Activated CD4-positive, alpha-beta T cell treated with anti-CD3 and anti-CD28 coated beads, Interleukin-2, Interleukin-4, amounts not matched to agents 100 ng/mL and 50 ng/mL, durations not matched to agents 16 hours and 8 hours (primary cell): ENCODE measurements at places on chromosomes 12 and 14.

DNA sequence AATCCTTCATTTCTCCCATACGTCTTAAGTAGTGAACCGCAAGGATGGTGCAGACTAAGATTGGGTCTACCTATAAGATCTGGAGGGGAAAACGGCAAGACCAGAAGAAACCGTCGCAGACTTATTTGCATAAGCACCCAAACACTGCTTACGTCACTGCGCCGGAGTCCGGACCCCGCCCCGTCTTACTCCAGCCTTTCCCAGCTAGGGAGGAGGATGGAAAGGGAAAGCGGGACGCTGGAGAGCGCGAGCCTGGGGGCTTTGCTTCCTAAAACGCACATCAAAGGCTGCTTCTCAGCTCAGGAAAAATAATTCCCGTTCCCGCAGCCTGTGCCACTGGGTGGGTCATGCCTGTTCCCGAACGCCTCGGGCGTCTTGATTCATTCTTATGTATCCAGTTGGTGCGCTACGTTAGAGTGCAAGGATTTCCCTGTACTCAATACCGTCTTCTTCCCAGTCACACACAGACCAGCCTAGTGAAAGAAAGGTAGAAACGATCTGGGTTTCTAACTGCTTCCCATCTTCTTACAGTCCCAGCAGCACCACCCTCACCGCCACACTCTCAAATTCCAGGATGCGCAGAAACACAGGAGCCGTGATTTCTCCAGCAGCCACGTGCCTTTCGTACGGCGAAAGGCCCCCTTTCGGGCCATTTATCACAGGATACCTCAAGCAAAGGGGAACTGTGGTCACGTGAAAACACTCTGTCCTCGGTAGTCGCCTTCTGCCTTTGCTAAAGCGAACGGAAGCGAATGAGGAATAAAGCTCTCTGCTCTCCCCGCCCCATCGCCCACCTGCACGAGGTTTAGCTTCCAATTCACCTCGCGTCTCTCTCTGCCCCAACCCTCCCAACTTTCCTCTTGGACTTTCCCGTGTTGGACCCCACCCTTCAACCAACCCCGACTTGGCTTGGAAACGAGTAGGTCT, 1.1 kb downstream of the SLC6A15 start:
- no peak for DNase-seq

- no peak for DNase-seq
Observed at GRCh38 chr12:52975204-52975603, 26.3 kb downstream of the KRT18 start.

DNA sequence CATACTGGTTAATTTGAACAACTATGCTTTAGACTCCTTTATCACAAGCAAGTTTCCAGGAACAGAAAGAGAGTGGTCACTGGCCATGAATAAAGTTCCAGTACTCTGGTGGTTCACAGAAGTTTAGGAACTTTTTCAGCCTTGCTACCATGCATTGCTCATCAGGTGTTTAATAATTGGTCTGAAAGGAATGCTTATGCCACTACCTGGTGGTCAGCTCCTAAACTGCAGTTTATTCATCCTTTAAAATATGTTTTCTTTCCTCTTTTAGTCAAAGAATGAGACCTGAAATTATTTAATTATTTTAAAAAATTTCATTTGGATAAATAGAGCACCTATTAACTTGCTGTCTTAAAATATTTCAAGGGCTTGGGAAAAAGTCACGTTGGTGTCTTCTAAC, 260.1 kb upstream of the OR4E1 start:
- no peak for DNase-seq

- peak; percentile 59 for DNase-seq
Observed at GRCh38 chr12:89529738-89530137, 3.9 kb upstream of the POC1B start.

GRCh38 chr12:53219956-53220693, 11.9 kb downstream of the RARG start:
- DNase-seq: peak; percentile 81

GRCh38 chr14:68884031-68885030, 91.5 kb upstream of the ZFP36L1 start:
- DNase-seq: no peak

DNA sequence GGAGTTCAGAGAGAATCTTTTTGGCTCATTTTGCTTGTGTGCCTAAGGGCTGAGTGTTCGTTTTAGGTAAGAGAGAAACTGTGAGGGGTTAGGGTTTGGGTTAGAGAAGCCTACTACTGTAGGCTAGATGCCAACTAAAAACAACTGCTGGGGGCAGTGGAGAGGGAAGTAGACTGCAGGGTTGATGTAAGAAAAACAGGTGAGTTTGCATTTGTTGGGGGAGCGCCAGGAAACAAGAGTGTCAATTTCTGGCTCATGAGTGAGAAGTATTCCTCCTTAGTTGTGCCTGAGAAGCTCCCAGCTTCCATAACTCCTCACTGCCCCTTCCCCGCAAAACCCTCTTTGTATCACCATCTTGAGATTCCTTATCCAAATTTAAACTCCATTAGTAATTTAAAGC, 92.3 kb downstream of the DERA start:
- DNase-seq: no peak

GRCh38 chr14:20332431-20332787, 670 bp downstream of the CCNB1IP1 start:
- DNase-seq: no peak

DNA sequence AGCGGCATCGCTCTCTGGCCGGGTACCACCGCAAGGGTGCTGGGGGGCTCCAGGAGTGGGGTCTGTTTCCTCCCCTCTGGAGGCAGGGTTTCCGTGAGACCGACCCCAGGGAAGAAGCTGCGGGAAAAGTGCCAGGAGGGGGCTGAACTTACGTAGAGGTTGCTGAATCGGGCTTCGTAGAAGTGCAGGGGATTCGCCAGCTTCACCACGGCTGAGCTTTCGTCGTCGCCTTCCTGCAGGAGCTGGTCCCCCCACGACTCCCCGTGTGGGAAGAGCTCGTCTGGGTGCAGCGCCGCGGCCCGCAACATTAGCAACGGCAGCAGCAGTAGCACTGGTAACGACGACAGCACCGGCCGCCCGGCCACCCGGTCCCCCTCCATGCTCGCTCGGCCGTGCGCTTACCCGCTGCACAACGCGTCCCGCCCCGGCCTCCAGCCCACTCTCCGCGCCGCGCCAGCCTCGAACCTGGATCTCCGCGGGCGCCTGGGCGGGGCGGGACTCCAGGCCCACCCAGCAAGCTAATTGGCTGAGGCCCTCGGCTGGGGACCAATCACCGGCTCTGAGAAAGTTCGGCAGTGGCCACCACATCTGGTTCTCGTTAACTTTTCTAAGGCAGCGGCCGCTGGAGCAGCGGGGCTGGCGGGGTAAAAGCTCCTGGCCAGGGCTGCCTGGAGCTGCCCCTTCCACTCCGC, at the start of gene NID2:
NID2 (minus strand) TSS at position 445 of the 692 bp plus-strand sequence; CDS start at position 380, 65 bp downstream.
- peak; percentile 40 for DNase-seq
